ENCODE measurements at places on chromosomes 12 and 14.

DNA sequence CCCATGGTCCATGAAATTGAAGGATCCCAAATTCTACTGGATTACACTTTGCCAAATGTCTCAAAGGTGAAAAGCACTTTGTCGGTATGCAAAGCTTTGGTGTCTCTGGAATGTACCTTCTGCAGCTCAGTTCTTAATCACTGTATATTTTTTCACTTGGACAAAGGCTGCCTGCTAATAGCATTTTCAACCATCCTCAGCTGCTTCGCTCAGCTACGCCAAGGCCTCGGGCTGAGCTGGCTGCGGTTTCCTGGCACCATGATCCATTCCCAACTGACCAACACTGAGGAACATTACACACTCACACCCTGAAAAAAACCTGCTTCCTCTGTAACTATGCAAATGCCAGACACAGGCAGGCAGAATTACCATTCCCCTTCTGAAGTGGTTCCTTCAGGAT lies 335.2 kb downstream of the DPF3 start:
- no peak for DNase-seq

DNA sequence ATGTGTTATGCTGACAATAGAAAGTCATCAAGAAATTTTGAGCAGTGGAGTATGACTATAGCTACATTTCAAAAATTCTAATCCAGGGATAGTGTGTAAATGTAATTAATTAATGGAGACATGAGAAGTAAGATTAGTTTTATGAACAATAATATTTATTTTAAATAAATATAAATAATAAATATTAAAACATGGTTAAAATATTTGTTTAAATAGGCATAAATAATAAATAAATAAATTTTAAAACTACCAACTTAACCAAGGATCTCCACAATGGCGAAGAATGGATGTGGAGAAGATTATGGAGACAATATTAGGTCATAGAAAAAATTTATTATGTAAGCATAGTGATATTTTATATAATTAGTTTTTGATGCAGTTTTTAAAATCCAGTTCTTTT lies 588.2 kb upstream of the NOVA1 start:
- DNase-seq: no peak

GRCh38 chr14:42316693-42317092 lies 710.0 kb downstream of the LRFN5 start:
- DNase-seq: no peak

DNA sequence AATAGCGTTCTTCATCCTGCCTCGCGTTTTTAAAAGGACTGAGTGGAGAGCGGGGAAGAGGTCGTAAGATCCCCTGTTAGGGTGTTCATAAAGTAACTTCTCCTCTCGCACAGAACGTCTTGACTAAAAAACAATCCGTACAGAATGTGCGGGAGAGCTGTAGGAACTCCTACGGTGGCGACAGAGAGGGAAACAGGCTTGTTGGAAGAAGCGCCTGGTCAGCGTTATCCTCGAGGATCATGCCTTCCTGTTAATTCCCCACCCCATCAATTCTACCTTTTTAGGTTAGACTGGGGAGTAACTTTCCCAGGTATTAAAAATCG lies 399 bp upstream of the WASHC4 start:
- DNase-seq: peak; percentile 16

- DNase-seq: no peak
Observed at GRCh38 chr12:88172844-88173407, 30.8 kb downstream of the TMTC3 start.

DNA sequence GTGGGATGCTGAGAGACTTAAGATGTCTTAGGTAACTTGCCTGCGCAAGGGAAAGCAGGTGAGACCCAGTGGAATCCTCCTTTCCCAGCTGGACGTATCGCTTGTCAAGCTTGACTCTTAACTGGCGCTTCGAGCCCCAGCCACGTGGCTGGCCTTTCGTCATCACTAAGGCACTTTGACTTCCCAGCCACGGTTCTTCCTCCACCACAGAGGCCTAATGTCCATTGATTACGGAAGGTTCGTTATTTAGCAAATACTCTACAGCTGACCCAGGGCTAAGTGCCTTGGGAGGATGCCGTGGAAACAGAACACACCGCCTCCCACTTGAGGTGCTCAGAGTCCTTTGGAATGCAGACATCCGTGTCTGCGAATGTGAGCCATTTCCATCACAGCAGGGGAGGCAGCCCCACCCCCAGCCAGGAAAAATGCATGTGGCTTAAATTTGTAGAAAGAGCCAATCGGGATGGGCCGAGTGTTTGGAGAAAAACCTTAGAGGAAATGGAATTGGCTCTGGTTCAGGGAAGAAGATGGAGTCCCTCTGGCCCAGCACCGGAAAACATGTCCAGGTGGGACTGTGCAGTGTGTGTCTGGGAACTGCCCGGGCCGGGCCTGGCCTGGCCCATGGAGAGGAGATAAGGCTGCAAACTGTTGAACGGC lies 115.7 kb downstream of the PLXNC1 start:
- DNase-seq: no peak
